ENCODE measurements at places on chromosomes 3 and 15.
A peak's percentile ranks its signal among the peaks of the same experiment; 100 is the strongest.

- peaks cover 12% of the 10 kb centered on the region for H3K36me3 ChIP-seq
- H3K4me1 ChIP-seq, result peaks cover 4% of the 10 kb centered on the region
- no peak for DNase-seq
Measured at GRCh38 chr15:58684751-58685150, 64.8 kb downstream of the ADAM10 start.

GRCh38 chr3:11735638-11736037 lies 91.9 kb upstream of the VGLL4 start:
- H3K4me3 ChIP-seq, result no peak overlapping the region
- H3K4me1 ChIP-seq, result no peaks in the 10 kb centered on the region
- H3K36me3 ChIP-seq, result no peaks in the 10 kb centered on the region

GRCh38 chr3:181872887-181873286 lies 161.2 kb downstream of the SOX2 start:
- no peaks in the 10 kb centered on the region for H3K36me3 ChIP-seq
- no peak for DNase-seq
- H3K4me3 ChIP-seq, result no peak overlapping the region
- H3K27ac ChIP-seq, result no peak overlapping the region
- H3K27me3 ChIP-seq, result no peaks in the 10 kb centered on the region

GRCh38 chr15:63599401-63600000 lies 2.3 kb downstream of the FBXL22 start:
- H3K27me3 ChIP-seq, result peaks cover 8% of the 10 kb centered on the region
- peaks cover 9% of the 10 kb centered on the region for H3K4me1 ChIP-seq
- H3K4me3 ChIP-seq, result peak overlapping the region; percentile 56
- peak overlapping the region; percentile 67 for H3K27ac ChIP-seq
- no peaks in the 10 kb centered on the region for H3K36me3 ChIP-seq
- DNase-seq, result peak; percentile 43
